ENCODE measurements at places on chromosomes 2 and 18.
A peak's percentile ranks its signal among the peaks of the same experiment; 100 is the strongest.

DNA sequence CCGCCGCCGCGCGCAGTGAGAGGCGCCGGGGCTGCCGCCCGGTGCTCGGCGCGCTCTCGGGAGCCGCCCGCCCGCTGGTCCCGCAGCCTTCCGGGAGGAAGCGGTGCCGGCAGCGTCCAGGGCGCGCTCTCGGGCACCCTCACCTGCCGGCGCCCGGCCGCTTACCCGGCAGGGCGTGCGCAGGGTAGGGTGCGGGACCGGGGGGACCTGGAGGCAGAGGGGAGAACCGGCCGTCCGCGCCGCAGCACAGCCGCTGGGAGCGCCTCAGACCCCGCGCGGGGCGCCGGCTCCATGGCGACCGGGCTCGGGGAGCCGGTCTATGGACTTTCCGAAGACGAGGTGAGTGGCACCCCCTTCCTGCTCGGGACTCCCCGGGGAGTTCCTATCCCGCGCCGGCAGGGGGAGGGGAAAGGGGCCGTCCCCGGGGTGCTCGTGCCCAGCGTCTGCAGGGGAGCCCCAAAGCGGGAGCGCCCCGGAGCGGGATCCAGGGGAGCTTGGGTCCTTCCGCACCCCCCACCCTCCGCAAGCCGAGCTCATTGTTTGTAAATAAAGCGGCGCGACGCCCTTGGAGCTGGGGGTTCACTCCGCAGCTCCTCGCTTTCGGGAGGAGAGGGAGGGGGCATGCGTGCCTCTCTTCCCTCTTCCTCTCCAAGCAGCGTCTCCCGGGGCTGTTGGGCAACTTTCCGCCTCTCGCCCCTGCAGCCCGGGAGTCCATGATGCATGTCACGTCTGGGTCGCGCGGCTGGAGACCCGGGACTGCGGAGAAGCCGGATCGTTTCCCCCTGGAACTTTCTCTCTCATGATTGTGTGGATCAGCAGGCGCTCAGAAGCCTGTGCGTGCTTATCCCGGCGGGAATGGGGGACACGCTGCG lies 580 bp downstream of the NEDD4L start:
- DNase-seq = peak; percentile 22

GRCh38 chr2:162333968-162334367 lies 10.0 kb upstream of the GCA start:
- peak; percentile 16 for DNase-seq

GRCh38 chr2:9256147-9256546 lies 49.5 kb downstream of the ASAP2 start:
- no peak for DNase-seq

DNA sequence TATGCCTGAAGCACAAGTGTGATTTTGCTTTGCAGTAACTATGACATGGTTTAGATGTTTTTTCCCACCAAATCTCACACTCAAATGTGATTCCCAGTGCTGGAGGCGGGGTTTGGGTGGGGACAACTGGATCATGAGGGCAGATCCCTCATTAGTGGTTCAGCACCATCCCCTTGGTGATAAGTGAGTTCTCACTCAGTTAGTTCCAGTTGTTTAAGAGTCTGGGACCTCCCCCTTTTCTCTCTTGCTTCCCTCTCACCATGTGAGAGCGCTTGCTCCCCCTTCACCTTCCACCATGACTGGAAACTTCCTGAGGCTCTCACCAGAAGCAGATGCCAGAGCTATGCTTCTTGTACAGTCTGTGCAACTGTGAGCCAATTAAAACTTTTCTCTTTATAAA lies 102.9 kb downstream of the NBAS start:
- no peak for DNase-seq

- DNase-seq = no peak
Observed at GRCh38 chr18:48638451-48638850, 99.6 kb downstream of the CTIF start.

DNA sequence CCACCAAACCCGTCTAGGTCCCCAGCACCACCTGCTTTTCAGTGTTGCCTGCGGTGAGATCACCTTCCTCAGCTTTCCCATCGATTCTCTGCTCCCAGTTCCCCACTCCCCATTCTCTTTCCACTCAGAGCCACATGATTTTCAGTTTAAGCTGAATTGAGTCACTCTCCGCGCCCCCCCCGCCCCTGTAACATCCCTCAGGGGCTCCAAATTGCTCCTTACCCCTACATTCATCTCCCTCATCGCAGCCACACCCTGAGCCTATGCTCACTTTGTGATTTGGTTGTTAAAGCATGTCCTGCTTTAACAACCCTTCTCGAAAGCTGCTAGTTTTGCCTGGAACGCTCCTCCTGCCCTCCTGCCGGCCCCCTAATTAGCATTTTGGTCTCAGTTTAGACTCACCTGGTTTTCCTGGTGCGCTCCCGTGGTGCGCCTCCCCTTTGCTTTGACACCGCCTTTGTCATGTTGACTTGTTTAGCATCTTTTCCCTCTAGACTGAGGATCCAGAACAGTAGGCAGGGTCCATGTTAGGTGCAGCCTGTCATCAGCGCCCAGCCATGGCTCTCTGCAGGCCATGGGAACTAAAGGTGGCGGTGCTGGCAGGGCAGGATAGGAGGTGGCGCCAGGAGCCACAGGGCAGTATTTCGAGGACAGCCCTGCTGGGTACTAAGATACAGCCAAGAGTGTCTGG lies 60.8 kb downstream of the ST3GAL5 start:
- DNase-seq = no peak

DNA sequence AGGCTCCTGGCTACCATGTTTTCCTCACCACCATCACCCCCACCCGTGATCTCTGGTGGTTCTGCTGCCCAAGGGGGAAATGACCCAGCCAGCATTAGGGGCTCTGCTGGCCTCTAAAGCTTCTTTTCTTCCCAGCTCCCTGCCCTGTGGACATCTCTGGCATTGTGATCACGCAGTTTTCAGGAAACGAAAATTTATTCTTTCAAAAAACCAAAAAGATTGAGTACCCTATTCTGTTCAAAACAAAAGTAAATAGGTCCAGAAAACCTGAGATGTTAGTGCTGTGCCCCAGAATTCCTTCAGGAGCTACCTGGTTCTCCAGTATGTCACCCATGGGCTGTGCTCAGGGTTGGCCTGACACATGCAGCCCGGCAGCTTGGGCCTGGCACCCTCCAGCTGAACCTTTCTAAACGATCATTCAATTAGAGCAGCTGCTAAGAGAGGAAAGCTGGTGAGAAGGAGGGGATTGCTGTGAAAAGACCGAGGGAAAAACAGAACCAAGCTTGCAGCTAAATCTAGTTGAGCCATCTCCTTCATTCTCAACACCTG lies 157.5 kb downstream of the MGAT5 start:
- no peak for DNase-seq

DNA sequence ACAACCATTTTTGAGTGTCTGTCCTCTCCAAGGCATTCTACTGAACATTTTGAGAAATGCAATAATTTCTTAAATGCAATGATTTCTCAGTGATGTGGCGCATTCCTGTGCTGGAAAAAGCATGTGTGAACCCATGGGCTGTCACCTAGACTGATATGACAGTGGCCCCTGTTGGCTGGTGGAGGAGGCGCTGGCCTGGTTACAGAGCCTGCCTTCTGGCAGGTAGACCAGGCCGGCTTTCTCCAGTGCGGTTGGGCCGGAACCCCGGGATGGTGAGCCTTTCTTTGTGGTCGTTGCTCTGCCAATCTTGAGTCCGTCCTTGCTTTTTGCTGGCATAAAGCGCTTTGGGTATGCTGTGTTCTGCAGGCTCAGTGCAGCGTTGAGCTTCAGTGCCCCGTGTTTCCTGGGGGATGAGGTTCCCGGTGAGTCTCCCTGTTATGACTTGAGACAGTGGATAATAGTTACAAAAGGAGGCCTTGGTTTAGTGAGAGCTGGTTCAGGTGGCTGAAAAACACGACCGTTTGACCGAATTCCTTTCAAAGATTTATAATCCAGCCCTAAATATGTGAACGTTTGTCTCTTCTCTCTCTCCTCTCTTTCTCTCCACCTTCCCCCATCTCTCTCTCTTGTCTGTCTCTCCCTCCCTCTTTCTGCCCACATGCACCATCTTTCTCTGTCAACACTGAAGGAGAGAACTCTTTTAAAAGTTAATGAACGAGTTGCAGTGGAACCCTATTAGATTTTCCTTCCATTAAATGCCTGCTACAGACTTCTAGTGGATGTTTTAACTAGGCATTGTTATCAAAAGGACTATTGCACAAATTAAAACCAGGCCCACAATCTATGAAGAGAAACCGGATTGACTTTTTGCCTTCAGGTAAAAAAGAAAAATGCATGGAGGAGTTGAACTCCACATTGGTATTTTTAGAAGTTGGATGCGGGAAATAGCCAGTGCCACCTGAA lies 34.0 kb downstream of the TSHZ1 start:
- no peak for DNase-seq

DNA sequence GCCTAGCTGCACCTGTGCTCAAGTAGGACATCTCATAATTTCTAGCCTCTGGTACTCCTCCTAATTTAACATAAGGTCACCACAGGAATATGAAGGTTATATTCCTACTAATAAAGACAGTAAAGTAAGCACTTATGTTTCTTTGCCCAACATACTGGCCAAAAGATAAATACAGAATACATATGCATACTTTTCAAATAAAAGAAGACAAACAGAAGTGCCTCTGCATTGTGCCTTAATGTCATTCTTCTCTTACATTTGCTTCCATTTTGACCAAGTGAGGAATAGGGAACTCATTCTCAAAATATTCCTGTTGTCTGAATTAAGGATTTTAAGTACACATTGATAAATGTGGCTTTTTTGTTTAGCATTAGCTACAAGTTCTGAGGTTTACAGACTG lies 5.6 kb downstream of the BCL11A start:
- DNase-seq = no peak

DNA sequence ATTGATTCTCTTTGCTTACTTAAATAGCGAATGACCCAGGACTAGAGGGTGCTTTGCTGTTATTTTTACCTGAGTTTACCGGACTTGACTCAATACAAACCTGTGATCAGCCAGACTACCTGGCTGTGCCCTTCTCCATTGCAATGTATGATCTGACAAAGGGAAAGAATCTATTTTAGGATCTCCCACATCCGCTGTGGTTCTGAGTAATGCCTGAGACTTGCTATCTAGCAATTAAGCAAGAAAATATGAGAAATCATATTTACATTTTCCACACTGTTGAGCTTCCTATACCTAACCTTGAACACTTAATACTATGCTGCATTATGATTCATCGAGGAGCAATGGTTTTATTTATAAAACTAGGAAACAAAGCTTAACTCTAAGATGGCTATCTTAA lies 215.2 kb downstream of the RAD51AP2 start:
- DNase-seq = no peak

DNA sequence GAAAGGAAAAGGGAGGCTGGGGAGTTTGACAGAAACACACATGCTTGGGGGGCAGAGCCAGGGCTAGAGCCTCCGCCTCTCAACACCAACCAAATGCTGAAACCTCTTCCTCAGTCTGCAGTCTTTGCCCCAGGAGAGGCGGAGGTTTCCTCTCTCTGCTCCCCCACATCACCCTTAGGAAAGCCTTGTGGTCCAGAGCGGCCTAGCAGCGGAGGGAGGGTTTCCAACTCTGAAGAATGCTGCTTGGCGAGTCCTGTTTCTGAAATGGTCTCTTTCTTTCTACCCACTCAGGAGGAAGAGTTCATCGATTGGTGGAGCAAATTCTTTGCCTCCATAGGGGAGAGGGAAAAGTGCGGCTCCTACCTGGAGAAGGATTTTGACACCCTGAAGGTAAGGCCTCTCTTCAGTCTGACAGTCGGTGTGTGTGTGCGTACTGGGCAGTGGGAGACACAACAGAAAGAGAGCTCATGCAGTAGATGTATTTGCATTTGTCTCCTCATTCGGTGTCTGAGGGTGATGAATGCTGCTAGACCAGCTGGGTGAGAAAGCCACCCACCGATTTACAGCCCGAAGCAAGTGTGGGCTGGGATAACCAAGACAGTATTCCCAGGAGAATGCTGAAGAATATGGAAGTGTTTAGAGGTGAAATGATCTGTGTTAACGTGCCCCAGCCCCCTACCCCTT lies 190.5 kb downstream of the DYSF start:
- no peak for DNase-seq

GRCh38 chr18:35949903-35950627 lies 22.4 kb upstream of the RMP24 start:
- peak; percentile 41 for DNase-seq

GRCh38 chr2:221022554-221022953 lies 549.5 kb downstream of the EPHA4 start:
- DNase-seq = no peak

- no peak for DNase-seq
Observed at GRCh38 chr18:12589448-12589847, 68.5 kb downstream of the SPIRE1 start.

DNA sequence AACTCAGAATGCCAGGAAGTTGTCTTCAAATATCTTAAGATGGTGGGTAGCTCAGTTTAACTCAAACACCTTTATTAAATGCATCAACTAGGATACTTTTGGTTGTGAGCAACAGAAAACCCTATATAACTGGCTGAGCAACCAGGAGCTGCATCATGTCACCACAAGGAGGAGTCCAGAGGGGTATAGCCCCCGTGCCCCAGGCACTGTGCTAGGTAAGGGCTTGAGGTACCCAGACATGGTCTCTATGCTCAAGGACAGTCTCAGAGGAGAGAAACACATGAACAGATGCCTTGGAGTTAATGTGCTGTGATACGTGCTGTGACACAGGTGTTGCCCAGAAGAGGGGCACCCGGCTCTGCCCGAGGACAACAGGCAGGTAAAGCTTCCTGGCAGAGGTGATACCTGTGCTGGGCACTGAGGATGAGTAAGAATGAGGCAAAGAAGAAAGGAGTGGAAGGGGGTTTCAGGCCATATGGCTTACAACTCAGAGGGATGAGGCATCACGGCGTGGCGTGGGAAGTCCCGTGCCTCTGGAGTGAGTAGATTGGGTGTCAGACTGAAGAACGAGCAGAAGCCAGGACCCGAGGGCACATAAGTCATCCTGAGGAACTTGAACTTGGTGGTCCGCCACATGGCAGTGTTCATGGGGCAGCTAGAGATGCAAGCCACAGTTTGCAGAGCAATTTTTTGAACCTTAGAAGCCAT lies 32.0 kb upstream of the CAB39 start:
- no peak for DNase-seq

DNA sequence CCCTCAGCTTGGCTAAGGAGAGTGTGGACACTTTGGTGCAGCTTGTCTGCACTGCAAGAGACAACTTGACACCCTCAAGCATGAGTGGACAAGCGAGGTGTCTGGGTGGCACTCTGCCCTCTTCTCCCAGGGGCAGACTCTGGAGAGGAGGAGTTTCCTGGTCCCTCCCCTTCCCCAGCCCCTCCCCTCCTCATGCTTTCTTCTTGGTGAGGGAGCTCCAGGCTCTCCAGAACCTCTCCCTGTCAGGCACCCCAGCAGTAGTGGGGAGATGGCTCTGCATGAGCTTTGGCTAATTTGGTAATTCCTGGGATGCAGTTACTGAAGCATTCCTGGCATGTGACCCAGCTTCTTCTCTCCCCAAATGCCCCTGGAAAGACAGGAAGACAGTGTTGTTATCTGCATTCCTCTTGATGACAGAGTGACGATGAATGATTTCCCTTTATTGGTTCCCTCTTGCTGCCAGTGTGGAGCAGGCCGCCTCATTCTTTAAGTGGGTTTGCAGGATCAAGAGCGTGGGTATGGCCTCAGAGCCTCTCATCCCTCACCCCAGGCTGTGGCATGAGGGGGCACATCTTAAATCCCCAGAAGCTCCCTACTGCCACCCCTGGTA lies 89.2 kb downstream of the STPG4 start:
- no peak for DNase-seq

Data from activated T-cell treated with anti-CD3 and anti-CD28 coated beads for 1 hour (primary cell).